Omental fat pad (tissue), 4 donors: ENCODE measurements at places on chromosomes 5 and 9. TPM values are rescaled to one million over a fixed set of nuclear protein-coding genes. Genes with fewer than 3 reads are reported as not detected.

- DNase-seq = no peak
Observed at GRCh38 chr5:14581891-14582796, 552 bp downstream of the OTULINL start.

GRCh38 chr9:4574657-4575243 is 84.5 kb downstream of the SLC1A1 start:
- no peak for DNase-seq

GRCh38 chr9:127647451-127647850 is 35.4 kb downstream of the STXBP1 start:
- DNase-seq = no peak

GRCh38 chr5:160621526-160621925 is 199.9 kb downstream of the PTTG1 start:
- no peak for DNase-seq

GRCh38 chr9:73081979-73082657 is 69.5 kb upstream of the ANXA1 start:
- DNase-seq = no peak

DNA sequence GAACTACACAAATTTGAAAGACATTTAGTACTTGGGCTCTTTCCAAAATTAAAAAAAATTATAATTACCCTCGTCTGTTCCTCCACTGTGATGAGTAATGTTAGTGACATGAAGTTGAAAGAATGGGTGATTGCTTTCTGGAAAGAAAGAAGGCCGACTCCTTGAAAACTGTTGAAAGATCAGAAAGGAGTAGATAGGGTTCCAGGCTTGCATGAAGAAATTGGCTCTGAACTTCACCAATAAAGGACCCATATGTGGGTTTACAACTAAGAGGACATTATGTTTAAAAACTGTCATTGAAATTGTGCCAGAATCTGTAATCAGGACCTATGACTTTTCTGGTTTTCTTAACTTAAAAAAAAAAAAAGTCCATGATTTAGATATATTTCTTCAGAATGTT is 20.7 kb upstream of the MOCS2 start:
- no peak for DNase-seq

GRCh38 chr9:138105561-138106505 is 228.3 kb downstream of the CACNA1B start:
- no peak for DNase-seq

- no peak for DNase-seq
Observed at GRCh38 chr5:179318221-179318955, 26.9 kb downstream of the ADAMTS2 start.

DNA sequence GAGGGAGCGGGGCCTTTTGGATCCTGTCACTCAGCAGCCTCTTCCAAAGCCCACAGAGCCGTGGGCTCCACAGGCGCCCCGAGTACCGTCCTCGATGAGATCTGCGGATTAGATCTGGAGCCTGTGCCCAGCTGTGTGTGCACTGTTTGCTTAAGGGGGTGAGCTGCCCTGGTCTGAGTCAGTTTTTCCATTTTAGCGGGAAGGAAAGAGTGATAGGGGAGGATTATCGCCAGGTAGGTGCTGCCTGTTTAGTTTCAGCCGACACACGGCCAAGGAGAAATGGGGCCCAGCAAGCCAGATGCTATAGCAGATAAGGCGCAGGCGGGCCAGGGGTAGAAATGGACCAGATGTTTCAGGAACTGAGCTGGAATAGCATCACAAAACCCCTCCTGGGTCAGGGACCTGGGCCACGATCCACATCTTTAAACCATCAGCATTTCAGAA is 18.1 kb downstream of the COL5A1 start:
- DNase-seq = no peak

LCN9 gene
- not detected for total RNA-seq

CYLC2 gene
- total RNA-seq = not detected

F12 gene
- 0.38 TPM for total RNA-seq

PCA3 gene
- 0.84 TPM for total RNA-seq

ADAMTS2 gene
- total RNA-seq = 58.7 TPM

CNTLN gene
- 9.8 TPM for total RNA-seq
